Fibroblast of skin of abdomen (primary cell): ENCODE measurements at places on chromosomes 12 and 14.

- DNase-seq = no peak
These were observed 31.5 kb downstream of the DTX1 start for GRCh38 chr12:113088037-113088436.

GRCh38 chr12:39105111-39105510, 199.7 kb upstream of the CPNE8 start:
- no peak for DNase-seq

GRCh38 chr12:21429994-21430393, 7.5 kb upstream of the PYROXD1 start:
- DNase-seq = no peak

GRCh38 chr14:55973285-55973800, 144.9 kb upstream of the PELI2 start:
- DNase-seq = no peak

DNA sequence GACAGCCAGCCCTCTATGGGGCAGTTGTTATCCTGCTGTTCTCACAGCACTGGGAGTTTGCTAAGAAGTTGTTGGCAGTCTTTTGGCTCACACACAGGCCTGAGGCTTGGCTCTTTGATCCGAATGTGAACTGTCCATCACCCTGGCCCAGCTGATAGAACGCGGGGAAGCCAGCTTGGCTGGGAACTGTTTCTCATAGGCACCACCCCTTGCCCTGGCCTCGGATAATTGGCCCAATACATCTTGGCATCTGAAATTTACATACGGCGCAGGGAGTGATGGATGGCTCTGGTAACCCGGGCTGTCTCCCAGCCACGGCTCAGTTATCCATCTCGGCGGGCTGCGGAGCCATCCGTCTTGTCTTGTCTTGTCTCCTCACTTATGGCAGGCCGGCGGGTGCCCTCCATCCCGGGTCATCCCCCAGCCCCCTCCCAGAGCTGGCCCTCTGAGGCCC, 164.1 kb downstream of the PHETA1 start:
- no peak for DNase-seq
